ENCODE measurements at places on chromosomes 13 and 19.

DNA sequence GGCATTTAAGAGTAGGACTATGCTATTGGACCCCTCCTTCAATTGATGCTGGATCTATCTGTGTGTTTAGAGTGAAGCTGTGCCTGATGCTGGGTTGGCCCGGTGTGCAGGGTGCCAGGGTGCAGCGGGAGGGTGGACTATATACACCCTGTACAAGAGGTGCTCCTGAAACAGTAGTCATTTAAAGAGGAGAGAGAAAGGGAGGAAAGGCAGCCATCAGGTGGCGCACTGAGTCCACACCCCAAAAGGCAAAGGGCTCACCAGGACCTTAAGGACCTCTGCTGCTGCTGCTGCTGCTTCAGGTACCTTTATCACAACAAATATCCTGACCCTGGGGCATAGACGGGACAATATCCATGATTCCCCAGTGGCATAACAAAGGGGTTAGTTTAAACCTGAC lies 39.4 kb downstream of the ZNF136 start:
- no peak for DNase-seq

GRCh38 chr13:21235174-21235573 lies 58.7 kb downstream of the MRPL57 start:
- DNase-seq, result no peak

DNA sequence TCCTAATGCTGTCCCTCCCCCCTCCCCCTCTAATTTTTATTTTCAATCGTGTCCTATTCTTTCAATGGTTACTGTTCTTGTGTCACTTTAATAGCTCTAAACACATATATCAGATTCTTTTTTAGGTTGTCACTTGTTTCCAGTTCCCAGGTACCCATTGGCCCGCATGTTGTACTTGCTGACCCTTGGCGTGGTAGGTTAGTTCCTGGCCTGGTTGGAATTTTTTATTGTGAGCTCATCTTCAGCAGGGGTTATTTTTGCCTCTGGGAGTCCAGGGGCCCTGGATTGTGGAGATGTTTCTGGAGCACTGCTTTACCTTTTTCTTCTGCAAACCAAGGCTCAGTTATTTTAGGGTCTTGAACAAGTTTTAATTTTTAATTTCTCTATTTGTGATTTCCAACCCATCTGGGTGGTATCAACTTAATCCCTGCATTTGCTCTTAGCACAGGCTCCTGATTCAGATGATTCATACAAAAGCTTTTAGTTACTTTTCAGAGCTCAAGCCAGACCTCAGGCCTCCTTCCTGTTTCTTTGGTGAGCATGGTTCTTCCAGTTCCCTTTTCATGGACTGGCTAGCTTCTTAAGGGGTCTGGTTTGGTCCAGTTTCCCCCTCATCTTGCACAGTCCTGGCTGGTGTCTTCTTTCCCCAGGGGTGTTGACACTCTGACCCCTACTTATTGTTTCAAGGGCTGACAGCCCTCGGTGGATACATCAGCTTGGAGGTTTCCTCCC lies 220.5 kb downstream of the TM9SF2 start:
- no peak for DNase-seq

GRCh38 chr13:29484236-29484635 lies 111.3 kb downstream of the SLC7A1 start:
- DNase-seq, result no peak

DNA sequence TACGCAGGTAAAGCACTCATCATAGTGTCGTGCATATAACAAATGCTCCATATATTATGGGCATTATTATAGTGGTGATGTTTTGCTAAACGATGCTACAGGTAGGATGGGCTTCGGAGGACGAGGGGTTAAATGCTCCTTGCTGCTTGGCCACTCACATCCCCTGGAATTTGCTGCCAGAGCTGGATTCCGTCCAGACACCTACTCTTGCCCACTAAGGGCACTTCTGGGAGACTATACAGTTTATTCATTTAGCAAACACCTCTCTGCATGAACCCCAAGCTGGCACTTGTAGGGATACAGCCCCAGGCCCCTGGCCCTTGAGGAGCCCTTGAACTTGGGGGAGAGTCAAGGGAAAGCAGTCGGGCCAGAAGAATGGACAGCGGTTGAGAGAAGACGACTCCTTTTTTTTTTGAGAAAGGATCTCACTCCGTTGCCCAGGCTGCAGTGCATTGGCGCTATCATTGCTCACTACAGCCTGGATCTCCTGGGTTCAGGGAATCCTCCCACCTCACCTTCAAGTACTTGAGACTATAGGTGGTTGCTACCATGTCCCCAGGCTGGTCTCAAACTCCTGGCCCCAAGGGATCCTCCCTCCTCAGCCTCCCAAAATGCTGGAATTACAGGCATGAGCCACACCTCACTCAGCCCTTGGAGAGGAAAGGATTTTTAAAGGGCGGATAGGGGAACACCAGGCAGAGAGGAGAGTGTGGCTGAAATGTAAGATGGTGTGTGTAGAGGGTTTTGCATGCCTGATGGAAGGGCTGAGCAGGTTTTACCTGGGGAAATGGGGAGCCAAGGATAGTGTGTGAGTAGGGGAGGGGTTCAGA lies 1.1 kb upstream of the MRPL34 start:
- no peak for DNase-seq

- no peak for DNase-seq
Measured at GRCh38 chr19:29622166-29623070, 16.3 kb downstream of the POP4 start.

GRCh38 chr13:67619351-67619994 lies 389.3 kb upstream of the PCDH9 start:
- DNase-seq, result no peak

All from amygdala (tissue), 56 donors.